Inflammatory macrophage treated with lipopolysaccharide for 1 hour (primary cell): ENCODE measurements at places on chromosomes 7 and 10.

- no peak for DNase-seq
These were observed 42.4 kb downstream of the PNLIPRP3 start for GRCh38 chr10:116470071-116470470.

DNA sequence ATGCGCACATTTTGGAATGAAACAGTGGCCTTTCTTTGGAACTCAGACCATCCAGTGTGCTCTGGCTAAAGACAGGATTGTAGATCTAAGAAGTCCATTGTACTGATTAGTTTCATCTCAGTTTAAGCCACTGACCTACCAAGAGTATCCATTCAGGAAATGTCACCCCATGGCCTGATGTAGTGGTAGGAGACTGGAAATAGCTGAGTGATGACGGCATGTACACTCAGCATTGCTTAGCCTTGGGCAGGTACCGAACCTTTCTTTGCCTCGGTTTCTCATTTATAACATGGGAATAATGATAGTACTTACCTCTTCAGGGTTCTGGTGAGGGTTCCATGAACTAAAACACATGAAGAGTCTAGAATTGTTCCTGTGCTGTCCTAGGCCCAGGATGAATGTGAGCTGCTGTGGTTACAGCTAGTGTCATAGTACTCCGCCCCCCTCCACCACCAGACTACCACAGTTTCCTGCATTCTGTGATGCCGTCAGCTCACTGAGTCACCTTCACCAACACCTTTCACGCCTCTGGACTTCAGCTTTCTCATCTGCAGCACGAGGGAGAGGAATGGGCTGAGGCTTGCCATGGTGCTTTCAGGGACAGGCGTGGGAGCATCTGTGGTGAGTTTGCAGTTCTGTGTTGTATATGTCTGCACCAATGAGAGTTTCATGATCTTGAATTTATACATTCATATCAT lies 484.0 kb upstream of the GALNT17 start:
- DNase-seq, result no peak

- peak; percentile 47 for DNase-seq
These were observed 6.7 kb downstream of the OR13A1 start for GRCh38 chr10:45308707-45309106.

DNA sequence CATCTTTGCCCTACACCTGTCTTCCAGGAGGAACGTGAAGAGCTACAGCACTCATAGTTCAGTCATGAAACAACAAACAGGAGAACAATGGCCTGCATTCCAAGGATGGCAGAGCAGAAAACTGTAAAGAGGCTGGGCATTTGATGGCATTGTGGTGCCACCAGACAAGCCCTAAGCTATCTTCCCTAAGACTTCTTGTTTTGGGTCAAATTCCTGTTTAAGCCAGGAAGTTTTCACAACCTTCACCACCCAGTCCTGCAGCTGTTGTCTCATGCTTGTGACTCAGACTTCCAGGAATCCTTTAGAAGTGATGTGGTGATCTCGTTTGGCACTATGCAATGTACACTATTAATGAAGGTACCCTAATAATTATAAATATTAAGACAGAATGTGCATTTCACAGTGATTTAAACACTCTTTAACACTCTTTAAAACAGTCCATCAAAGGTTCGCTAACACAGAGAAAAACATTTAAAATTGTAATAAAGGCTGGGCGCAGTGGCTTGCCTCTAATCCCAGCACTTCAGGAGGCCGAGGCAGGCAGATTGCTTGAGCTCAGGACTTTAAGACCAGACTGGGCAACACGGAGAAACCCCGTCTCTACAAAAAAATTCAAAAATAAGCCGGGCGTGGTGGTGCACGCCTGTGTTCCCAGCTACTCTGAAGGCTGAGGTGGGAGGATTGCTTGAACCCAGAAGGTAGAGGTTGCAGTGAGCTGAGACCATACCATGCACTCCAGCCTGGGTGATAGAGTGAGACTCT lies 2.7 kb upstream of the HERPUD2 start:
- DNase-seq, result peak; percentile 84

GRCh38 chr10:24383681-24384106 lies 174.8 kb downstream of the KIAA1217 start:
- DNase-seq, result peak; percentile 23

- no peak for DNase-seq
These were observed 807.4 kb downstream of the TNS3 start for GRCh38 chr7:46774515-46774914.

DNA sequence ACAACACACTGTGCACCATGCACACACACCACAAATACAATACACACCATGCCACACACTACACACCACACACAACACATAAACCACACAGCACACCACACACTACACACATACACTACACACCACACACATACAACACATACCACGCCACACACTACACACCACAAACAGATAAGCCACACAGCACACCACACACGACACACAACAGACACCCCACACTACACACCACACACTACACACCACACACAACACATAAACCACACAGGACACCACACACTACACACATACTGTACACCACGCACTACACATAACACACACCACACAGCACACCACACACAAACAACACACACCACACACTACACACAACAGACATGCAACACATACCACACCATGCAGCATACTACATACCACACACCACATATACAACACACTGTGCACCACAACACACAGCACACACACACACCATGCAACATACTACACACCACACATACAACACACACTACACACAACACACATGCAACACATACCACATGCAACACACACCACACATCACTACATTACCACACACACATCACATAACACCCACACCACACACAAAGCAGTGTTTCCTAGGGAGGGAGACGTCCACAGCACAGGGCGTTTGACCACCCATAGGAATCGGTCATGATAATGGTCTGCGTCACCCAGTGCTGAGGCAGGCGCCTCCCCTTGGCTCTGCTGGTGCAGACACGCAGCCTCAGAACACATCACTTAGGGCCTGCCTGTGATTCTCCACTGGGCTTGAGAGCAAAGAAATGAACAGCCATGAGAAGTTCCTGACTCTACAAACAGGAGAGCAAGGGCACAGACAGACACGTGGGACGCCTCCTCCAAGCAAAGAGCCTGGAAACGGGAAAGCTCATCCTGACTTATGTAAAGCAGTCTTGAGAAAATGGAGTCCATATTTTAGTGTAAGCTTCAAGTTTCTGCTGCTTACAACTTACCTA lies 458.3 kb downstream of the PTPRN2 start:
- DNase-seq, result no peak

DNA sequence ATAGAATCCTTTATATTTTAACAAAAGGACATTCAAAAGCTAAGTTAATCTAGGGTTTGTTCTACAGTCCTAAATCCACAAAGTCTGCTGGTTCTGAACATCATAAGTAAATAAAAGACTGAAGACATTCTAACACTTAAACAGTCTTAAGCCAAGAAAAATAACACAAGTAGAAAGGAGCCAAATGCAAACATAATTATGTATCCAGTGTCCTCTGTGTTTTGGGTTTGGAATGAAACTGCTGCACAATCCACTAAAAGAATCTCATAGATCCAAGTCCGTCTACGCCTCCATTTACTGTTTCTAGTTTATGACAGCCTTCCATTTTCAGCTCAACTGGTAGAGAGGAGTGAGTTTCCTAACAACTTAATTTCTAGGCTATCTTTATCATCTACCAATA lies 623.6 kb upstream of the FZD8 start:
- DNase-seq, result no peak
